ENCODE measurements at places on chromosomes 7 and 10.
A peak's percentile ranks its signal among the peaks of the same experiment; 100 is the strongest.

DNA sequence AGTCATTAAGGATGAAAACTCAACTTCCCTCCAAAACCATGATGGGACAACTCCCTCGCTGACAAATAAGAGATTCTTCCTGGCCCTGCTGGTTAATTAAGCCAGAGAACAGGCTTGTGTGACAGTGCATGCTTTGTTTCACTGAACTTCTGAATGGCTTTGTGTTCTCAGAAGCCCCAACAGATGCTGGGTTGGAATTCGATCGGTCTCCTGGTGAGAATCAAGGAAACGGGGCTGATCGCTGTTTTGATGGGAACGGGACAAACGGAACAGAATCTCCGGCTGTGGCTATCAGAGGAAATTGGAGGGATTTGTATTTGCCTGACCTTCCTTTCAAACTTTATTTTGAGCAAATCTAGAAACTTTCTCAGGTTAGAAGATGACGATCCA lies 145.0 kb downstream of the RNF216 start:
- DNase-seq, result no peak

DNA sequence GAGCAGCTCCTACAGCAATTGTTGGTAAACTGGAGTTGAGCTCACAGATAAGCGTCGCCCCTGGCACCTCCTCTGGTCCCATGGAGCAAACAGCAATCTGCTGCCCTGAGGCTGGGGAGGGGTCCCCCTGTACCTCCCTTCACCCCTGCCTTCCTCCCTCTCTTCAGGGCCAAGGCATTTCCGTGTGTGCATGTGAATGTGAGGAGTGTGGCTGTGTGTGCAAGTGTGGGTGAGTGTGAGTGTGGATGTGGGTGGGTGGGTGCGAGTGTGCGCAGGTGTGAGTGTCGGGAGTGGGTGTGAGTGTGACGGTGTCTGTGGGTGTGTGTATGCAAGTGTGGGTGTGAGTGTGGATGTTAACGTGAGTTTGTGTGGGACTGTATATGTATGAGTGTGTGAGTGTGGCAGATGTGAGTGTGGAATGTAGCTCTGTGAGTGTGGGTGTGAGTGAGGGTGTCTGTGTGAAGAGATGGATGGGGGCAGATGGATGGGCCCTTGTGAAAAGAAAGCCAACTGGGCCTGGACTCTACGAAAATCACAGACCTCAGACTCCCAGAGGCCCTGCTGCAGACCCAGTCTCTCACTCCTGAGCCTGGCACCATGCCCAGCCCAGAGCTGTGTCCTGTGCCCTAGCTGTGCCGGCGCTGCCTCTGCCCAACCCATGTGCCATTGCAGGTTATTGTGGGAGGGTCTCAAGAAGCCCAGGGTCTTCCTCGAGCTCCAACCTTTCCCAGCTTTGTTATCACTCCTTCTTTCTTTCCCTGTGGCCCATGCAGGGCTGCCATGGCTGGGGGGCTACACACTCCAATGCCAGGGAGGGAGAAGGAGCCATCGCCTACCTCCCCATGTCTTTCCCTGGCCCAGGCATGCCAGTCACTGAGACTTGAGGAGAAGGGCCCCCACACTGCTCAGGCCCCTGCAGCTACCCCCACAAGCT lies 73.9 kb downstream of the GRID1 start:
- no peak for DNase-seq

DNA sequence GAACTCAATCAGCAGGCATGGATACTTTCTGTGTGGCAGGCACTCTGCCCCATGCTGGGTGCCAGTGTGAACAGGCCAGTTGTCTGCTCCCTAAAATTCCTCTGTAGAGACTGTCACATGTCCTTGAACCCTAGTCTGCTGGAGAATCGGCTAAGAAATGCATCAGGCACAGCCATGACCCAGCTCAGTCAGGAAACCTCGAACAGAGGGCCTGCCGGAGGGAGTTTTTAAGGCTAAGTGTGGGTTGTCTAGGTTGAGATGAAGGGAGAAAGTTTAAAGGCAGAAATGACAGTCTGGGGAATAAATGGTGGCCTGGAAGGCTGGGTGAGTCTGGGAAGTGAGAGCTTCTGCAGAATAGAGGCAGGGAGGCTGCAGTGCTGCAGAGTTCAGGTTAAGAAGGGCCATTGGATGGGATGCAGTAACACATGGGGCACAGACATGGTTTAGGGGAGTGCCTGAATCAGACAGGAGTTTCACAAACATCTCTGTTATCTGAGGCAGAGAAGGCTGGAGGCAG lies 45.3 kb downstream of the WDFY4 start:
- DNase-seq, result no peak

DNA sequence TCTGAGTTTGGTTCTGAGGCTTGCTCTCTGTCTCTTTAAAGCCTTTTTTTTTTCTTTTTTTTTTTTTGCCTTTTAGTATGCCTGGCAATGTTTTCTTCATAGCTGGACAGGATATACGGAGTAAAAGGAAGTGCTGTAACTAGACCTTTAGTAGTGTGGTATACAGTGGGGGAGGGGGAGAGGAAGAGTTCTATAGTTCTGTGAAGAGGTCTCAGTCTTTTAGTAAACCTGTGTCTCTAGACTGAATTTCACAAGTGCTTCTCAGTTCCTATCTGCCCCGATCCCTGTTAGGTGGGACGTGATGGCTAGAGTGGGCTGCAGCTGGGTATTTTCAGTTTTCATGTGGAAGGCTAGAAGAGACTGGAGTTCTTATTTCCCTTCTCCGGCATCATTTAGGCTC lies 3.1 kb upstream of the ABCC2 start:
- DNase-seq, result no peak

DNA sequence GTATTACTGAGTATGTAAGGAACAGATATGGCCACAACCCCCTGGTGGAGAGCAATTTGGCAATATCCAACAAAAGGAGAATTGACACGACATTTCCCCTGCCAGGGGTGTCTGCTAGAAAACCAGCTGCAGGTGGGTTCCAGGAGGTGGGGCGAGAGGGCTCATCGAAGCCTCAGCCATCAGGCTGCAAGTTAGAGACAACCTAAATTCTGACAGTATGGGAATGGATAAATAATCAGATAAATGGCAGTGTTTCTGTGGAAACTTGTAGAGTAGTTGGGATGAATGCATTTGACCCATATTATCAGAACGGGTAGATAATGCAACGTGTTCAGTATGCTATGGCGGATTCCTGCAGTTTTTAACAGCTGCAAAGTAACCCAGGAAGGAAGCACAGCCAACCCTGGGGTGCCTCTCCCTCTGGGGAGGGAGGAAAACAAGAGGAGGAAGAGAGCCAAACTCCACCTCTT lies 3.5 kb downstream of the TMEM273 start:
- no peak for DNase-seq

DNA sequence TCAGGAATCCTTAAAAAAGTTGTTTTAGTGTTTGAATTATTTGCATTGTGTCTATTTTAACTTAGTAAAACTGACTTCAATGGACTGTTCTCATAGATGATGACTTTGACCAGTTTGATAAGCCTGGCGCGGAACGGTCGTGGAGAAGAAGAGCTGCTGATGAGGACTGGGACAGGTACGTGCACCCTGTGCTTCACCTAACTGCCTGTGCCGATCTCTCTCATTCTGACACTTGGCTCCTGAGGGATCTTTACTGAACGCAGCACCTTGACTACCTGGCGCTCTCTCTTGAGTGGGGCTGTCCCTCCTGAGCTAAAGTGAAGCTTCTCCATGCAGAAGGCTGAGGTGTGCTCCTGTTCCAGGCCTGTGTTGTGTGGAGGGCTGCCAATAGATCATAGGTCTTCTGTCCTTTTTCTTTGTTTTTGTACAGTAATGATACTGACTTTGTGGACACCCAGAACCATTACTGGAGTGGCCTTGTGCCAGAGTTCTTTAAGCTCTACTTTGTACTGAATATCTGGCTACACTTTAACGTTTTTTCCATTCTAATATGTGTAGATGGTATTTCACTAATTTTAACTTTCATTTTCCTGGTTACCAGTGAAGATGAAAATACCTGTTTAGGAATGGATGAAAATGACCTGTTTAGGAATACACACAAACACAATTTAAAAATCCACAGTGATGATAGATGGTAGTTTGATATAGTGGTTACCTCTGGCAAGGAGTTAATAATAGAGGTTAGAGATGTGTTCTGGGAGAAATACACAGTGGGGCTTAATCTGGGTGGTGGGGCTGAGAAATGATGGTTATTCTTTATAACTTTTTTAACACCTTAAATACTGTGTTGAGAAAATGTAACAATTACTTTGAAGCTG lies 20.9 kb downstream of the RBM33 start:
- DNase-seq, result no peak

GRCh38 chr10:71802235-71802634 lies 28.9 kb upstream of the VSIR start:
- no peak for DNase-seq

DNA sequence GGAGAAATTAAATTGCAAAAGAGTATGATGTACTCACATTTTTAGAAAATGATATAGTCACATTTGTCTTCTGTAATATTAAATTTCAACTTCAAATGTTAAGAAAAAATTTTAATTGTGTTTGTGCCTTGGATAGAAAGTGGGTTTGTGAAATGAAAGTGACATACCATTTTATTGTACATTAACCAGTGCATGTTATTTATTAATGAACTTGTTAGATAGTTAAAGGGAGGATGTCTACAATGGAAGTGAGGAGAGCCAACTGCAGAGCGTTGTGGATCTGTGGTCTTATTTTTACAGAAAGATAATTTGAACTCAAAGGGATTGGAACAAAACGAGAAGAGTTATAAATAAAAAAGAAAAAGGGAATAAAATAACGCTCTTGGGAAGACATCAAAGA lies 291.7 kb downstream of the ARL4A start:
- DNase-seq, result no peak

GRCh38 chr7:3154881-3155494 lies 111.3 kb upstream of the CARD11 start:
- peak; percentile 11 for DNase-seq

DNA sequence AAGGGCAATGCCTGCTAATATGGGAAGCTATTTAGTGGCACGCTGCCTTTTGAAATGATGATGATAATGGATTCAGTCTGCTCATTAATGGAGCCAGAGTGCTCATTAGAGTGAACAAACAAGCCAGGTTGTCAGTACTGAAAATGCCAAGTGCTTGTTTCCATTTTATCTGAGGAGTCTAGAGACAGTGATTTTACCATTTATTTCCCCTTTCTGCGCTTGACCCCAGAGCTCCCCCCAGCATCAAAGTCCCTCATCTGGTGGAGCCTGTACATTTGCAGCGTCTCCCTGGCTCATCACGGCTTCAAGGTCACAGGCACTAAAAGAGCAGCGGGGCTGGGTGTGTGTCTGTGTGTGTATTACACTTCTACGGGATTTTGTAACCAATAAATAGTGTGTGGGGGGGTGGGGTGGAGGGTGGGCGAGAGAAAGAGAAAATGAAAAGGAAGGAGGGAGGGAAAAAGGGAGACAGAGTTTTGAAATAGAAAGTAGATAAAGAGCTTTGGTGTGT lies 553.8 kb downstream of the TFEC start:
- no peak for DNase-seq

- no peak for DNase-seq
Observed at GRCh38 chr7:77382532-77382931, 33.6 kb downstream of the GSAP start.

- DNase-seq, result no peak
Observed at GRCh38 chr10:78199759-78200158, 166.1 kb downstream of the RPS24 start.

- no peak for DNase-seq
Observed at GRCh38 chr10:104209575-104210198, 22.5 kb downstream of the CFAP43 start.
